NCI-H526 (cell line): ENCODE measurements at places on chromosomes 3 and 15.

GRCh38 chr3:47586746-47587145 is 8.1 kb upstream of the CSPG5 start:
- DNase-seq: no peak

GRCh38 chr3:38129058-38129457 is 7.9 kb downstream of the ACAA1 start:
- DNase-seq: no peak

- DNase-seq: no peak
Measured at GRCh38 chr15:67865331-67865730, 25.5 kb upstream of the RNU6-1 start.

DNA sequence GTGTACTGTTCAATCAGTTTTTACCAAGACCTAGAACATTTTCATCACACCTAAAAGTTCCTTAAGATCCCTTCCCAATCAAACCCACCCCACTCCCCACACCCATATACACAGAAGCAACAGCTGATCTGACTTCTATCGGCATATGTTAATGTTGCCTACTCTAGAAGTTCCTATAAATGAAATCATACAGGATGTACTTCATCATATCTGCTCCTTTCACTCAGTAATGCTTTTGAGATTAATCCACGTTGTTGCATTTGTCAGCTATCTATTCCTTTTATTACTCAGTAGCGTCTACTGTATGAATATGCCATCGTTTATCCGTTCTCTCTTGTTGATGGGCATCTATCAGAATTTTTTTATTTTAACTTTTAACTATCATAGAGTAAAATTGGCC is 14.3 kb upstream of the FILIP1L start:
- DNase-seq: no peak

DNA sequence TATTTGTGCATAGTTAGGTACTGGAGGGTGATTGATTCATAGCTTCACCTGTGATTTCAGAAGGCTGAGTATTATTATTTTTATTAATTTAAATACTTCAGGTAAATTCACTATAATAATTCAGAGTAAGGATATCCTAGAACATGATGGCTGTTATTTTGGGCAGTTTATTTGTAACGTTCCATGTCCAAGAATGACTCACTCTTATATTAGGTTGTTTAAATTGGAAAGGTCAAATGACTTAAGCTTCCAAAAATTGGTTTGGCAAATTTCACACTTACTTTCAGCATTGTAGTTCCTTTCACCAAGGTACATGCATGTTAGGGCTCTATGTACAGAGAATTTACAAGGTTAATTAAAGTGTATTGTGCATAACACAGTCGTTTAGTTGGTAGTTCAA is 120.2 kb downstream of the EPHA3 start:
- no peak for DNase-seq

- DNase-seq: no peak
Measured at GRCh38 chr3:48467110-48467454, 20.5 kb downstream of the ATRIP start.

- DNase-seq: no peak
Measured at GRCh38 chr3:71101626-71102025, 481.9 kb downstream of the FOXP1 start.

DNA sequence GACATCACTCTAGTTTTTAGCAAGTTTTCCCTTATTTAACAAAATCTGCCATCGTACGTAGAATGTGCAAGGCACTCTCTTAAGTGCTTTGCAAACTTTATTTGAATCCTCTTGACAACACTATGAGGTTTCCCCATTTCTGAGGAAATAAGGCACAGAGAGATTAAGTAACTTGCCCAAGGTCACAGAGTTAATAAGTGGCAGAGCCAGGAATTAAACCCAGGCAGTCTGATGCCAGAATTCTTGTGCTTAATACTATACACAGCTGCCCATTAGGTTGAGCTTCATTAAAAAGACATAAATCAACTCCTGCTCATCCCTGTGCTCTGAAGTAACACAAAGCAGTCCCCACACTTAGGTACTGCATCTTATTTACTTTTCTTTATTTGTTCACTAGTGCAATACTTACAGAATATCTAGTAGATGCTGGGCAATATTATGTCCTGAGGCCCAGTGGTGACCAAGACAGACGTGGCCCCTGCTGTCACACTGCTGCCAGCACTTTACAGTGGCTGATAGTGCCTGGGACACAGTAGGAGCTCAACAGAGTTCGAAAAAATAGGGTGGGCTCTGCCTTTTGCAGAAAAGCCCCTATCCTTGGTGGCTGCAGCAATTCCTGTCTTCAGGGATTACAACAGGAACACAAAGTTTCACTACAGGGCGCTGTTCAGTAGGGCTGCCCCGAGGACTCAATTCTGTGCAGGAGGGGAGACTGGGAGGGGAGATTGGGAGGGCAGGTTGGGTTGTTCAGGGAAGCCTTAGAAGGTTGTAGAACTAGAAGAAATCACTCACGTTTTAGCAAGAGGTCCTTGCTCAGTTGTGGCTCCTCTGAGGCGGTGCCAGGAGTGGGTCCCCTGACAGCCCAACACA is 138.3 kb upstream of the TPM1 start:
- no peak for DNase-seq

DNA sequence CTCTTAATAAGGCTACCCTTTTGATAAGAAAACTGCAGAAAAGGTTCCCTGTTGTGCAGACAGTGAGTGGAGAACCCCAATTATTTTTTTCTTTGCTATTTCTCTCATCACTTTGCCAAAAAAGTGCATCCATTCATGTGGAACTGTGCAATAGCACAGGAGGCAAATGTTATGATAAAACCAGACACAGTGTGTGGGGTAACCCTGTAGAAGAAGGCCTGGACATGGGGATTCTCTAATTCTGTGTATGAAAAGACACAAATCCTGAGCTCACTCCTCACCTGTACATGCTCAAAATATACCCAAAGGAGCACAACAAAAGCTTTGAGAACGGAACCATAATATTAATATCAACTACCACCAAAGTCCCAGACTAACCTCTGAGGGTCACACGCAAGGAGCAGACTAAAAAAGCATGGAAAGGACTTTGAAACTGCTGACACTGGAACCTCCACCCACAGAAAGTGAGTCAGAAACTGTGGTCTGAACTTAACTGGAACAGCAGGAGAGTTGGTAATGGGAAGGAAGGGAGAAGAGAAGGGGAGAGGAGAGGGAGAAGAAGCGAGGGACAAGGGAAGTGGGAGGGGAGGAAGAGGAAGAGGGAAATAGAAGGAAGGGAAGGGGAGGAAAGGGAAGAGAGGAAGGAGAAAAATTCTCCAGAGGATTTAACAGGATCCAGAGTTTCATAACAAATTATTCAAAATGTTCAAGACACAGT is 299.9 kb downstream of the TBC1D5 start:
- DNase-seq: no peak

DNA sequence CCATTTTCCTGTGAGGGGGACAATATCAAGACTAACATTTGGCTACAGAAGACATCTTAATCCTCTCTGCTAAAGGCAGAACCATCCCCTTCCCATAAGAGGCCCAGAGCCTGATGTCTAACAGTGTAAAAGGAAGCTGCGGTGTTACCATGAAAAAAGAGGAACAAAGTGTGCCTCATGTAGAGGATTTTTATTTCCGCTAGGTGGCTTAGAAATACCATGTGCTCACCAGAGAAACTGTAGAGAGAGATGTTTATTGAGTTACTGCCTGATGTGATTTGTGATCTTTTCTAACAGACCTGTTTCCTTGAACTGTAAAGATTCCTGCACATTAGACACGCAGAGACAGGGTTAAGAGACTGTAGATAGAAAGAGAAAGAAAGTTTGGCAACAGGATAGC is 22.0 kb downstream of the OR5H15 start:
- DNase-seq: no peak

- no peak for DNase-seq
Measured at GRCh38 chr15:22263738-22264137, 183.4 kb downstream of the OR4M2 start.

DNA sequence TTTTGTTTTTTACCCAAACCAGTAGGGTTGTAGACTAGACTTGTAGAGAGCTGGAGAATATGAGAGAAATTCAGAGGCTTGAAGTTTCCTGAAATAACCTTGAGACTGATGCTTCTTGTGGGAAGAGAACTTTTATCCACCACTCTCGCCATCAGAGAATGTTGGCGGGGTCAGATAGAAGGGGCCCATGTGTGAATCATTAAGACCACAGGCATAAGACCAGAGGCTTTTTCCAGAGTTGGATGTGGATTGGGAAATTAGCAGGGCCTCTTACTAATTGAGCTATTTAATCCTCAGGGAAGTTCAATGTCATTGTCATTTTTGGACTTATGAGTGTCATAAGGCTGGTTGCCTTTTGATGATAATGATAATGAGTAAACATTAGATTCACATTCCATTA is 246.9 kb upstream of the THRB start:
- no peak for DNase-seq

DNA sequence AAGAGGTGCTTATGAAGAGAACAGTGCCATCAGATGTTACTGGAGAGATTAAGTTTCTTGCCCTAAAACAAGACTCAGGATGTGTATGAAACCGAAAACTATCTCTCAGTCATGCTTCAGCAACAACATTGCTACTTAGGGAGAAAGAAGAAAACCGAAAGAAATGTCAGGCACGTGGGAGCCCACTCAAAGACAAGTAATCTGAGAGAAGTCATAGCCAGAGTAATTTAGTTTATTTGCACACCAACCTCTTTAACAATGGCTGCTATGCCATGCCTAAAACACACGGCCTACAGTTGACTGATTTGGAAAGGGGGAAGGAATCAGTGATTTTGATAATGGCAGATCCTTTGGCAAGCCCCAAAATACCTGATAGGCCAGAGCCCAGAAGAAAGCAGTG is 162.9 kb downstream of the TIGIT start:
- DNase-seq: no peak

DNA sequence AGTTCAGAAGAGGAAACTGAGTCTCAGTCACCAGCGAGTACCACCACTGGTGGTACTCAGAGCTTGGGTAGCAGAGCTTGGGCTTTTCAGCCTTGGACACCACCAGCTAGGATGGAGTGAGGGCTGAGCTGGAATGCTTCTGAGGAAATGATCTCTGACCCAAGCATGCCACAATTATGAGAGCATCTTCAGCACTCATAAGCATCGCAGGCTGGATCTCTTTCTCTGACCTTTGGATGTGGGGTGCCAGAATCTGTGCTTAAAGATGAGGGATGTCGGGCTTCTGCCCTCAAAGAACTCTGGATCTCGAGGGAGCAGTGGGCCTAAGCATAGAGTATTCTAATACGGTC is 36.4 kb downstream of the ZNF710 start:
- no peak for DNase-seq

GRCh38 chr3:64199932-64200331 is 25.3 kb downstream of the PRICKLE2 start:
- no peak for DNase-seq

- DNase-seq: no peak
Measured at GRCh38 chr3:187401856-187402255, 33.7 kb downstream of the RTP4 start.

- no peak for DNase-seq
Measured at GRCh38 chr3:134610432-134611385, 40.1 kb downstream of the KY start.

DNA sequence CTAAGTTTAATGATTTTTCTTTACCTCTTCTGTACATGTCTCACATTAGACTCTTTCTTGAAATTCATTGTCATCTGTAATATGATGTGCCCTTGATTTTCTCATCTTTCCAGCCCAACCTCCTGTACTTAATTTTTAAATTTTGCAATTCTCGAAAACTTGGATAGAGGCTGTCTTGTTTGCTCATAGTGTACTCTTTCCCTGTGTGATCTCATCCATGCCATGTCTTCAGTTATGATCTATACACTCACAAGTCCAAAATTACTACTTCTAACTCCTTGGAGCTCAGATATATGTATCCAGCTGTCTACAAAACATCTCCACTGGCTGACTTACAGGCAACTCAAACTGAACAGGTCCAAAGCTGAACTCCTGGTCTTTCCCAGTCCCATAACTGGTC is 42.2 kb downstream of the CD200 start:
- no peak for DNase-seq

DNA sequence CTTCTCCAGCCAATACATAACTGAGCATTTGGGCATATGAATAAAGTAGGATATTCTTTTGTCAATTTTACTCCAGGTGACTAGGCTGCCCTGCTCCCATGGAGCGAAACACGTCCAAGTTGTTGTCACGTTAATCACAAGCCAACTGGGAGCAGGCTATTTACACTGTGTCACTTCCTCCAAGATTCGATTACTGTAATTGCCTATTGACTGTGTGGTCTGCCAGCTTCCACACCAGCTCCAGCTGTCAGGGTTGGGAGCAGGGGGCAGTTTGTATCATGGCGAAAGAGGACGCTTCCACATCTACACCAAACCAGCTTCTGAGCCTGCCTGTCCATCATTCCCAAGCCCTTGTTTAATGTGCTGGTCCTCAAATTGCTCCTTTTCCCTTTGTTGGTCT is 89.2 kb upstream of the RORA start:
- no peak for DNase-seq

DNA sequence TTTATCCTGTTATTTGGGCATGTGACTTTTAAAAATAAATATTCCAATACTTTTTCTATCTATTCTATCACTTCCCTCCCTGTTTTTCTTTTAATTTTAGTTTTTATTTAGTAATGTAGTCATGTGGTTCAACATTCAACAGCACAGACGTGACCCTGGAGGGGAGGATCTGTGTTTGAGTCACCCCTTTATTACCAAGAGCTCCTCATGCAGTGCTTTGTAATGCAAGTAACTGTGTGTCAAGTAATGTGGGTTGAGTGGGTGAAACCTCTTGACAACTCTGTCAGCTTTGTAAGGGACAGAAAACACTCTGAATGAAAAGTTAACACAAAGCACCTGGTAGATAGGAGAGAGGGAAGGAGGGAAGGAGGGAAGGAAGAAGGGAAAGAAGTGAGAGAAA is 89.7 kb upstream of the FGF12 start:
- DNase-seq: no peak
